ENCODE measurements at places on chromosomes 11 and 22.

- DNase-seq = peak; percentile 27
Measured at GRCh38 chr11:35615921-35616900, 2.0 kb upstream of the FJX1 start.

GRCh38 chr11:121426476-121427399, 25.4 kb upstream of the SORL1 start:
- DNase-seq = peak; percentile 35

DNA sequence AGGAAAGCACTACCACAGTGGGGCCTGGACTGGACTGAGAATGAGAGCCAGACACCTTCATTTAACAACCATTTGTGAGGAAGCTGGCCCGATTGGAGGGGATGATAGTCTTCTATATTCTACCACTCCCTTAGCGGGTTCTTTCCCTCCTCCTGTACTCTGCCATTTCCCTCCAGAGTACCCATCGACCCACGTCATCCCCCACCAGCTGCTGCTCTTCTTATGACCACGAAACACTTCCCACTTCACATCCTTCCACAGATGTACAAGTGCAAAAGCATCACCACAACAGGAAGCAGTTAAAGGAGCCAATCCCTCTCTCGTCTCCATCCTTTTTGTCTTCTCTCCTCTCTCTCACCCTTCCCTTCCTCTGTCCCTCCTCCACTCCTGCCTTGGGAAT, 18.0 kb upstream of the UBASH3B start:
- no peak for DNase-seq

- DNase-seq = no peak
Measured at GRCh38 chr11:34235591-34236071, 122.2 kb downstream of the ABTB2 start.

DNA sequence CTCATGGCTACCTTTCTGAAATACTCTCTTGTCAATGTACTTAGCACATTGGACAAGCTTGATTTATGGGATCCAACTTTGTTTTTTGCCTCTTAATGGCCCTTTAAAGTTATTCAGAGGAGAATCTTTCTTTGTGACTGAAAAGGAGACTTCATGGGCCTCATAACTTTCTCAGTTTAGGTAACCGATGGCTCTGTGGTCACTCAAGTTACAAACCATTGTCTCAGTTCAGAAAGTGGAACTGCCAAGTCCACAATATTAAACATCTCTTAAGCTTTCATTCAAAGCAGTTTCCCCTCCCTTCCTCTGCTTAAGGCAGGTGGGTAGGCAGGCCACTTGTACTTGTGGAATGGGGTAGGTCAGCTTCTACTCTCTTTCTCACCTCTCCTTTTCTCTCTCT, 12.3 kb upstream of the ARL14EP start:
- DNase-seq = no peak

DNA sequence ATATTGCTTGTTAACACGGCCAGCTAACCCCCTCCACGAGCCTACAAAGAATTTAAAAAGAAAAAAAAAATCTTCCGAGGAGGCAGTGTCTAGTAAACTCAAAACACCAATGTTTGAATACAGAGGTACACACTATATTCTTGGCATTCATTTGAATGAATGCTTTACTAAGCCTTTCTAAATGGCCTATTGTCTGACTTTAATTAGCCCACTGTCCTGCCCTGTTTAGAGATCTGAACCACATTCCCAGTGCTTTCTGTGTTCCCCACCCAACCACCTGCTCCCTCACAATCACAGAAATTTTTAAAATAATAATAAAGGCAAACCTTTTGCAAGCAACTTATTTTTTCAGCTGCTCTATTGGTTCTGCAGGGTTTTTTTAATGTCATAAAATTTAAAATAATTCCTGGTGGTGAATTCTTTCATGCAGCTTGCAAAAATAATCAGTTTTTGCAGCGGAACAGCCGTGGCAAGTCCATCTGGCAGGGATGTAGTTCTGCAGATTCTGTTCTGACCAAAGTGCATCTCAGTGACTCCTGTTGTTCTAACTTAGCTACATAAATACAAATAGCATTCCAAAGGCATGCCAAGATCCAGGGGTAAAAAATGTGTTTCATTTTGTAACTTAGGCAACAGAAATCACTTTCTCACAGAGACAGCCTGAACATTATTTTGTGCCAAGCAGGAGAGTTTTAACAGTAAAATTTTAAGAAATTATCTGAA, 23.8 kb downstream of the POU2AF2 start:
- no peak for DNase-seq

GRCh38 chr22:16975155-16975885, 32.7 kb downstream of the GAB4 start:
- no peak for DNase-seq

- peak; percentile 63 for DNase-seq
Measured at GRCh38 chr11:44596525-44597276, 31.2 kb downstream of the CD82 start.

GRCh38 chr11:76807206-76807875, 24.2 kb downstream of the TSKU start:
- DNase-seq = peak; percentile 63

DNA sequence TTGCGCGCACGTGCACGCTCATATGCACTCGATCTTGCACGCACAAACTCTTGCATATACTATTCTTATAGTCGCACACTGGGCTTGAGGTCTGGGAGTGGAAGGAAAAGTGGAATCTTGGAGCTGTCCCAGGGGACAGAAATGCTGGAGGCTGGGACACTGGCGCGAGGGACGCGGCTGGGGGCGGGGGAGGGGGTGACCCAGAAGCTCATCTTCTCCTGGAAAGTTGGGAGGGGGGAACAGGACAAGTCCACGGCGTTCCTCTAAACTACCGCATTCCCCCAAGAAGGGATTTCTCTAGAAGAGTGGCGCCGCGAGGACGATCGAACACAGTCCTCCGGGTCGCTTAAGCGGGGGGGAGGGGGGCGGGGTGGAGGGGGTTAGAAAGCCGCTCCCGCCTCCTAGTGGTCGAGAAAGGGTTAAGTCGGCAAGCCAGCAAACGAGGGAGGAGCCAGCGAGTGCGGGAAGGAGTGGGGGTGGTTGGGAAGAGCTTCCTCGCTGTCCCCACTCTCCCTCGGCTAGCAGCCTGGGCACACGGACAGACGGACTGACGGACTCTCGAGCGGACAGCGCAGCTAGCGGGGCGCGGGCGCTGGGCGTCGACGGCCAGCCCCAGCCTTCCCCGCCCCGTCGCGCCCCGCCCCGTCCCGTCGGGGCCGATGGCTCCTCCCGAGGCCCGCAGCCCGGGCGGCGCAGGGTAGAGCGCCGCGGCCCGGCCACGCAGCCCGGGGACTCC, at the start of gene RTN4RL2:
RTN4RL2 (plus strand) TSS at position 507 of the 736 bp plus-strand sequence. CDS start 338 bp downstream, outside the sequence.
- peak; percentile 16 for DNase-seq

DNA sequence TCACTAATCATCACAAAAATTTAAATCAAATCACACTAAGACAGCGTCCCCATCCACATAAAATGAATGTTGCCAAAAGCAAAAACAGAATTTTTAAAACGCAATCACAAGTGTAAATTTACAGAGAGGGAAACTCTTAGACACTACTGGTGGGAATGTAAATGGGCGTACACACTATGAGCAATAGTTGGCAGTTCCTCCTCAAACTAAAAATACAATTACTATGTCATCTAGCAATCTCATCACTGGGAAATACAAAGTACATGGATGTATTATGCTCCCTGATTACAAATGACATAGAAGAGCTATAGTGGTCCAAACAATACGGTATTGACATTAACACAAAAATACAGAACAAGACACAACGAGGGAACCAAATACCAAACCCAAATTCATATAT, 8.7 kb upstream of the RGL4 start:
- DNase-seq = no peak

GRCh38 chr11:3631331-3631730, 10.5 kb downstream of the ART5 start:
- DNase-seq = no peak

- no peak for DNase-seq
Measured at GRCh38 chr11:13635804-13636203, 32.7 kb upstream of the FAR1 start.

GRCh38 chr11:120798854-120799253, 225.0 kb upstream of the TBCEL start:
- no peak for DNase-seq

DNA sequence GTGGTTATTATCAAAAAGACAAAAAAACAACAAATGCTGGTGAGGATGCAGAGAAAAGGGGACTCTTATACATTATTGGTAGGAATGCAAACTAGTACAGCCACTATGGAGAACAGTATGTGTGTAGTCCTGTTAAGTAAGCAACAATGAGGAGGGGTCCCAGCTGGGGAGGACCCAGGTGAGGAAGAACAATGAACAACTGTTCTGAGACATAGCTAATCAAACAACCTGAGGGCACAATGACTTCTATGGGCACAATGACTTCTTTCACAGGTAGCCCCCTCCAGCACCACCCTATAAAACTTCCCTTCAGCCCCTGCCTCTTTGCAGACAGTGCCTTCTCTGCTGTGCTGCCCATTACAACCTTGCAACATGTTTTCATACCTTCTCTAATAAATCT, 5.6 kb downstream of the JAML start:
- DNase-seq = no peak

- no peak for DNase-seq
Measured at GRCh38 chr11:110438017-110438416, 8.3 kb downstream of the FDX1 start.

DNA sequence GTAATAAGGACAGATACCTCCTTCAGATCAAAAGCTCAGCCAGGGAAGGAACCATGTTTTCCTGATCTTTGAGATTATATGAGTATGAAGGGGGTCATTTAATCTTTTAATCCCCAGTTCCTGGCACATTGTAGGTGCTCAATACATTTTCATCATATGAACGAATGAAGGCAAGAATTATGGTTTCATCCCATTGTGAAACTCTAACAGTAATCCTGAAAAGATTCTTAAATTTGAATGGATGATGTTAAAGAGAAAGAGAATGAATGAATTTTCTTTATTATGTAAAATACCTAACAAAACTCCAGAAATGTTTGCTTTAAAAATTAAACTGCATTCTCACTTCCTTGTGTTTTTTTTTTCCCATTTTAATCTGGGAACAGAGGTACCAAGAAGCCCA, 162.2 kb upstream of the MTMR2 start:
- DNase-seq = no peak

DNA sequence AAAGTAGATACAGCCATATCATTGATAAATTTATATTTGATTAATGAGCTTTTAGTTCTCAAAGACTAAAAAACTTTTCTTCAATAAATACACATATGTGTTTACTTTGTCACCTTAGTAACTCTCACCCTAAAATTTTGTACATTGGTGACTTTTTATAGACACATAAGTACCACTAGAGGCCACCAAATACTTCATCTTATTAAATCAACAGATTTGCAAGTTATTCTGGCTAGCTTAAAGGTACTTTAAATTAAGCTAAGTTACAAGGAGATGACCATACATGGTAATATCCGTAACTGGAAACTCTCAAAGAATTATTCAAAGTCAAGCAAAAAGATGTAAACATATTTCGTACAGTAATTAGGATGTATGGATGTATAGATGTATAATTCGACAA, 112.2 kb downstream of the SBF2 start:
- DNase-seq = no peak

DNA sequence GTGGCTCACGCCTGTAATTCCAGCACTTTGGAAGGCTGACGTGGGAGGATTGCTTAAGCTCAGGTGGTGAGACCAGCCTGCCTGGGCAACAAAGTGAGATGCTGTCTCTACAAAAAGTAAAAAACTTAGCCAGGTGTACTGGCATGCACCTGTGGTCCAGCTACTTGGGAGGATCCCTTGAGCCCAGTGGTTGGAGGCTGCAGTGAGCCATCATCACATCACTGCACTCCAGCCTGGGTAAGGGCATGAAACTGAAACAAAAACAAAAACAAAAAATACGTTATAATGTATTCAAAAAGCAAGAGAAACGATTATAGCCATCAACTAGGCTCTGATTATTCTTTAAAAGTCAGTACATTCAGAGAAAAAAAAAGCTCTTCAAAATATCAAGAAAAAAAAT, 62.5 kb downstream of the TCF20 start:
- DNase-seq = no peak

- DNase-seq = no peak
Measured at GRCh38 chr11:17613428-17613962, 66.4 kb downstream of the OTOG start.

- DNase-seq = no peak
Measured at GRCh38 chr11:121563900-121564822, 111.4 kb upstream of the SORL1-AS1 start.

DNA sequence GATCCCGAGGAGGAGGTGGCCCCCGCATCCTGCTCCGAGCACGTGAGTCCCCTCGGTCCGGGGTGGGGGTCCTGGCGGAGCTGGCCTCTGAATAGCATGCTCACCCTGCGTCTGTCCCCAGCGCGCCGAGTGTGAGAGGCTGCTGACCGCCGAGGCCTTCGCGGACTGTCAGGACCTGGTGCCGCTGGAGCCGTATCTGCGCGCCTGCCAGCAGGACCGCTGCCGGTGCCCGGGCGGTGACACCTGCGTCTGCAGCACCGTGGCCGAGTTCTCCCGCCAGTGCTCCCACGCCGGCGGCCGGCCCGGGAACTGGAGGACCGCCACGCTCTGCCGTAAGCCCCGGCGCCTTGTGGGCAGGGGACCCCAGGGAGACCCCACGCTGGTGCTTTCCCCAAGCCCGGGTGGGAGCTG, 3.5 kb downstream of the MUC2 start:
- no peak for DNase-seq

DNA sequence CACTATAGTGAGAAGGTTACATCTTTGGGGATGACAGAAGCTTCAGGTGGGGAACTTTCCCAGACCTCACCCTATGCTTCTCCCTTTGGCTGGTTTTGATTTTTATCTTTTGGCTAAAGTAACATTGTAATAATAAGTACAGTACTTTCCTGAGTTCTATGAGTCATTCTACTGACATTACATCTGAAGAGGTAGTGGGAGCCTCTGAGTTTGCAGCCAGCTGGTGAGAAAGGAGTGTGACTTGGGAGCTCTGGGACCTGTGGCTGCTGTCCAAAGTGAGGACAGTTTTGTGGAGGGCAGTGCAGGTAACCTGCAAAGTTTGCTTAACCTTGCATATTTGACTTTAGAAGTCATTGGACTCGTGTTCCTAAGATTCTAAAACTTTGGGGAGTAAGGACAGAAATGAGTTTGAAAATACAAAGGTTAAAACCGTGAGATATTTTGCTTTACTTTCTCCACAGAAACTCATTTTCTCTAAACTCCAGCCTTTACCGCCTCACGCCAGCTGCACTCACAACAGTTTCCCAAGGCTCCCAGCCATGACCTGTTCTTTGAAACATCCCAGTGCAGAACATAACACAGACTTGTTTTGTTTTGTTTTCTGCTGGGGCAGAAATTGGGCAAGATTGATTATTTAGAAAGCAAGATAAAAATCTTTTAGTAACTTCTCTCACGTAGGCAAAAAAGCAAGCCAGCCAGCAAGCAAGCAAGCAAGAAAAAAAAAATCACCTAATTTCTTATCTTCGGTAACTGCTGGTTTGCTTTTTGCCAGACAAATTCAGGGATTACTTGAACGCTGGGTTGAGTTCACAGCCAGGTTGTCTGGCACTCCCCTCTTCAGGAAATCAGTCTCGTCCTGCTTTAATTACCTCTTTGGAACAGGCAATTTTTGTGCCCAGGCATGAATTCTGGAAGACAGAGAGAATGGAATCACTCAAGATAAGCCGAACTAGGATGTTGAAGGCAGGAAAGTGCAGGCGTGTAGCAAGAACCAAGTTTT, 478.3 kb upstream of the ISX start:
- DNase-seq = no peak

- no peak for DNase-seq
Measured at GRCh38 chr22:50014655-50015401, 2.3 kb upstream of the IL17REL start.
